Activated naive CD8-positive, alpha-beta T cell treated with anti-CD3 and anti-CD28 coated beads, Interleukin-2, amount 50 U/mL, for 24 hours (primary cell): ENCODE measurements at places on chromosomes 2 and 18.

DNA sequence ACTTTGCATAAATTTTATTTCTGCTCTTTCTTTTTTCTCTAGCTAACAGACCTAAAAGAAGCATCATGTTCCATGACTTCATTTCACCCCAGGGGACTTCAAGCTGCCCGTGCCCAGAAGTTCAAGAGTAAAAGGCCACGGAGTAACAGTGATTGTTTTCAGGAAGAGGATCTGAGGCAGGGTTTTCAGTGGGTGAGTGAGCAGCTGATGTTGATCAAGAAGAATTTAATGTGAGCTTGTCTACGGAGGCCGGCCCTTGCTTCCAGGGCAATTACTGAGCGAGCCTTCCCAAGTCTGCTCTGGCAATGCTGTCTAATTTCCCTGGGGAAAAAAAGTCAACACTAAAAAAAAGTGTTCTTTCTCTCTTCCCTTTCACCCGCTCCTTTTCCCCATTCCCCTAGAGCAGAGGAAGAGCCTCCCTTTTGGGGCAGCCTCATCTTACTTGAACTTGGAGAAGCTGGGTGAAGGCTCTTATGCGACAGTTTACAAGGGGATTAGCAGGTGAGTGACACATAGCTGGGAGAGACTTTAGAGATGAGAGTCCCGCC, 1.2 kb downstream of the CDK15 start:
- no peak for DNase-seq

- no peak for DNase-seq
Measured at GRCh38 chr2:84450288-84451227, 8.5 kb downstream of the SUCLG1 start.

GRCh38 chr2:57105694-57106093, 921.9 kb downstream of the CCDC85A start:
- no peak for DNase-seq

DNA sequence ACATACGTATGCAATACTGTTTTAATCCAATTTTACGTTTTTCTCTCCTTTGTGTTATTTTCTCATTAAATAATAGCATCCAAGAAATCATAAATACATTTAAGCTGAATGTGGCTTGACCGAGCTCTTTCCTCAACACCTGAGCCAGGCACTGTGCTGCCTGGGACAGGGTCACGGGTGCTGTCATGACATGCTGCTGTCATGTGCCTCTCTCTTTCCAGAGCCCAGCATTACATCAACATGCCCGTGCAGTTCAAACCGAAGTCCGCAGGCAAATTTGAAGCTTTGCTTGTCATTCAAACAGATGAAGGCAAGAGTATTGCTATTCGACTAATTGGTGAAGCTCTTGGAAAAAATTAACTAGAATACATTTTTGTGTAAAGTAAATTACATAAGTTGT, 94.1 kb upstream of the LDLRAD4 start:
- no peak for DNase-seq

DNA sequence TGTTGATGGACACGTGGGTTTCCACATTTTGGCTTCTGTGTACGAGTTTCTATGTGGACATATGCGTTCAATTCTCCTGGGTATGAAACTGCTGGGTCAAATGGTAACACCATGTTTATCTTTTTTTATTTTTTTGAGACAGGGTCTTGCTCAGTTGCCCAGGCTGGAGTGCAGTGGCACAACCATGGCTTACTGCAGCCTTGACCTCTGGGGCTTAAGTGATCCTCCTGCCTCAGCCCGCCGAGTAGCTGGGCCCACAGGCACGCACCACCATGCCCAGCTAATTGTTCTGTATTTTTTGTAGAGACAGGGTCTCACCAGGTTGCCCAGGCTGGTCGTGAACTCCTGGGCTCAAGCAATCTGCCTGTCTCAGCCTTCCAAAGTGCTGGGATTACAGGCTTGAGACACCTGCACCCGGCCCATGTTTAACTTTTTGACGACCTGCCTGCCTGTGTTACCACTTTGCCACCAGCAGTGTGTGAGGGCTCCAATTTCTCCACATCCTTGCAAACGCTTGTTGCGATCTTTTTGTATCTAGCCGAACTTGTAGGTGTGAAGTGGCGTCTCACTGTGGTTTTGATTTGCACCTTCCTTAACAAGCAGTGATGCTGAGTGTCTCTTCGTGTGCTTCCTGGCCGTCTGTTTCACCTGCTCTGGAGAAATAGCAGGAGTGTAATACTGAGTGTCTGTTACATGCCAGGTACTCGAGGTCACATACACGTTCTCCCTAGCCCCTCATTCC, 6.9 kb downstream of the HSBP1L1 start:
- DNase-seq: no peak

DNA sequence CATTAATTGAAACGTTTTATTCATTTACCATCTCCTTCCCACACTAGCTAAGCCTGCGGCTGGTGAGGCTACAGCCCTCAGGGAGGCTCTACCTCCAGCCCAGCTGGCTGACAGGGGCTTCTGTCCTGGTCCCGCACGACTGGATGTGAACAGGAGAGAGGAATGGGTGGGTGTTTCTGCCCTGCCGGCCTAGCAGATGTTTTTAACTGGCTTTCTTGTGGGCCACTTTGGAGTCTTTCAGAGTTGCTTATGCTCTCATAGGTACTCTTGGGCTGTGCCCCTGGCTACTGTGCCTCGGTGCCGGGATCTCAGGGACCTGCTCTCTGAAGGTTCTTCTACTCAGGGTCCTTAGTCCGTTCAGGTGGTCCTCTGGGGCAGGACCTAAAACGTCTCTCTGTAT, 184.3 kb upstream of the TWIST2 start:
- DNase-seq: no peak

DNA sequence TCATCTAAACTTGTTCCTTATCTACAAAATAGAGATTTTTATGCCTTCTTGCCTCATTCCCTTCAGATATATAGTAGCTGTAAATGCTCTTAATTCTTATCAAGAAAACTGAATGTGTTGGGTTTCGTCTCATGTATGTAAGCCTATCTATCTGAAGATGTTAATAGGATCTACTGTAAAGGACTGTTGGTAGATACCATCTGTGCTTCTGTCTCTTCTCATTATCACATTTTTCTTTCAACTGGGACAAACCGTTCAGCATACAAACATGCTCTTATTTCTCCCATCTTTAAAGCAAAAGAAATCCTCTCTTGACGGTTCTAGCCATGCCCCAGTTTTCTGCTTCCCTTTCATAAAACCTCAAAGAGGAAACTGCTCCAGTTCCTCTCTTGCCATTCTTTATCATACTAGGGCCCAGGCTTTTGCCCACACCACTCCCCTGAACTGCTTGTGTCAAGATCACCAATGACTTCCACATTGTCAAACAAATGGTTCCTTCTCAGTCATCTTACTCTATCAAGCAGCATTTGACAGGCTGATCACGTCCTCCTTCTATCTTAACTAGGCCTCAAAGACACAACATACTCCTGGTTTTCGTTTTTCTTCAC, 88.7 kb downstream of the ARHGEF33 start:
- no peak for DNase-seq

- DNase-seq: no peak
Measured at GRCh38 chr2:42390401-42390969, 29.5 kb upstream of the COX7A2L start.

GRCh38 chr2:163647300-163647699, 88.5 kb downstream of the FIGN start:
- no peak for DNase-seq

- DNase-seq: no peak
Measured at GRCh38 chr2:71939588-71940535, 207.8 kb downstream of the CYP26B1 start.

DNA sequence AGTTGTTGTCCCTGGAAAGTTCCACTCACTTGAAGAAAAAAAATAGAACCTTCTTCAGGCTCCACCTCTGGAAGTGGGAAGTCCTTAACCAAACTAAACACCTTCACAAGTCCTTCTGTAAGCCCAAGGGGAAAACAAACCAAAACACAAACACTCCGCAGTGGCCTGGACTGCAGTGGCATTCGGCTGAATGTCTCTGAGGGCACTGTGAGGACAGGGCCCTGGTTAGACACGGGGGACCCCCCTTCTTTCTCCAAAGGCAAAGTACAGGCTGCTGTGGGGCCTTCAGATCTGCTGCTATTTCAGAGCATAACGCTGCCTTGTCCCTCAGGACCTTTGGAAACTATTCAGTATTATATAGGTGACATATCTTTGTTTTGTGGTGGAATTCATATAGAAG, 28.1 kb downstream of the FOSL2 start:
- DNase-seq: no peak

DNA sequence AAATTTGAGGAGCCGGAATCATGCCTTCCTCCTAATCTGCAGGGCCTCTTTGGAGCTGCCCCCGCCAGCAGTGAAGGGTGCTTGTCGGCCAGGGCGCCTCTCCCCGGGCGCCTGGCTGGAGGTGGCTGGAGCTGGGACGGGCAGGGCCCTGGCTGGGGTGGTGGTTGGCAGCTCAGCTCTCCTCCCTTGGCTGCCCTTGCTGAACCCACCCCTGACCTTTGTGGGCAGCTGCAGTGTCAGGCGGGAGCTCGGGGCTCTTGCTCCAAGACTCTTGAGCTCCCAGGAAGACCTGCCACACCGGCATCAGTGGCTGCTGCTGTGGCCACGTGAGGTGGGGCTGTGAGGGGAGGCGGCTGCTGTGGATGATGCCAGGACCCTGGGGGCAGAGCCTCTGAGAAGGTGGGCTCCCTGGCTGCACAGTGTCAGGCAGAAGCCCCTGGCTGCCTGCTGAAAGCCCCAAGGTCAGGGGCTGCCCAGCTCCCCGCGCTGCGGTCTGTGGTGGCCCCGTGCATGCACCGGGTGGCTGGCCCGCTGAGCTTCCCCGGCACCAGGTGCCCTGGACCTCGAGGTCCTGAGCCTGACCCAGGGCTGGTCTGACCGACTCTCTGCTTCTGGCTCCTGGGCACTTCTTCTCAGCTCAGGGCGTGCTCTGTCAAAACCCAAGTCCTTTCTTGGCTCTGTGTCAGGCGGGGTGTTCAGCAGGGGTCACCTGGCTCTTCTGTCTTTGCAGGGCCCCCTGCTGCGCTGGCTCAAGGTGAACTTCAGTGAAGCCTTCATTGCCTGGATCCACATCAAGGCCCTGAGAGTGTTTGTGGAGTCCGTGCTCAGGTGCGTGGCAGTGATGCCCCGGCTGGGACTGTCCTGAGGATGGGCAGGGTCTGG, 34.5 kb downstream of the PDIA6 start:
- DNase-seq: no peak

DNA sequence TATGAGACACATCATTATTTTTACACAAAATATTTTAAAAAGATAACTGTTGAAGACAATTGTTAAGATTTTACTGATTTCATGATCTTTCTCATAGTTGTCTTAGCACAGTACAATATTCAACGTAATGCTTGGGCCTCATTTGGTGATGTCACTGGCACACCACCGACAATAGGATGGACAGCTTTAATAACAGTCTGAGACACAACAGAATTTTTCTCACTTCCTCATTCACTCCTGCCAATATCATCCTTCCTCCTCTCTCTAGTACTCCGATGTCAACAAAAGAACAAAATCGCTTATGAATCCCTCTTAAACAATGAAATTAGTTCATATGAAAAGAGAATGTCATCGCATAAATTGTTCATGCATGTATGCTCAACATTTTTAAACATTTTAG, 461.9 kb upstream of the CDH7 start:
- no peak for DNase-seq

DNA sequence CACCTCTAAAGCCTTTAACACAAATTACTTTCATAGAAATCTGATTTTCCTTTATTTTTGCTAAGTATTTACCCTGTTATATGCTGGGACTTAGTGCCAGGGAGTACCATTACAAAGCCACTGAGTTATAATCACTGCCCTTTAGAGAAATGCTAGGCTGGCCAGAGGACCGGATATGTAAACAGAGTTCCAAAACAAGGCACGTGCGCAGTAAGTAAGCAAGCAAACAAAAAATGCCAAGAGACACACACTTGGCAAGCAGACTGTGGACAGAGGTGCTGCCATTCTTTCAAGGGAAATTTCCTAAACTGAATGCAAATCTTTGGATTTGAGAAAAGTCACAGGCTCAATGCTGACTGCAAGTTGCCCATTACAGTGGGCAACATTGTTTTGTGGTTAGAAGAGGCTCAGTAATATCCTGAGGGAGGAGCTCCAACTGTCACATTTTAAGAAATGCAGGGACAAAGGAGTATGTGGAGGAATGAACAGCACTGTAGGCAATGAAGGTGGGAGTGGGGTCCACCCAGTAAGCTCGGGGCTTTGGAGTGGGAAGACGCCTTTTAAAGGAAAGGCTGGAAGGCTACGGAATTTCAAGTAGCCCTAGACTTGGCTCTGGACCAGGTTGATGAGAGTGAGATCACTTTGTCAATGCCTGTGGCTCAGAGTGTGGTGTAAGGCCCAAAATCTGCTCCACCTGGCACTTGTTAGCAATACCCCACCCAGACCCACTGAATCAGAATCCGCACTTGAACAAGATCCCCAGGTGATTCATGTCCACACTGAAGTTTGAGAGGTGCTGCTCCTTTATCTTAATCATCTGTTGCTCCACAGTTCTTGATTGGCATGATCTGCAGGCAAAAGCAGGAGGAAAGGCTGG, 2.1 kb upstream of the PARD6G start:
- DNase-seq: no peak

DNA sequence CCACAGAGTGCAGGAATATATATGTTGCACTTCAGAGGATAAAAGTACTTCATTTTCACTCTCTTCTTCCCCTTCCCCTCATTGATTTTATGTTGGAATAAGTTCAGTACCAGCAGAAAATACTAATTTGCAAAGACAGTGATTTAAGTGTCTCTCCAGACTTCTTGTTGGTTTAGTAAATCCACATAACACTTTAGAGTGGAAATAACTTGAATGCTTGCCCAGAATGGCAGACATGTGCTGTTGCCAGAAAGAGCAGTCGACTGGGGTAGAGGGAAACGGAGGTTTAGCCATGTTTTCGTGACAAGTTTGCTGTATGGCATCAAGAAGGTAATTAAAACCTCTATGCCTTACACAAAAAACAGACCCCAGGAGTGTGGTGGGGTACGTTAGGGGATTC, 246.0 kb upstream of the CXCR4 start:
- no peak for DNase-seq

- DNase-seq: no peak
Measured at GRCh38 chr2:188727846-188728245, 246.3 kb upstream of the COL3A1 start.

GRCh38 chr2:101622210-101623030, 75.1 kb upstream of the MAP4K4 start:
- no peak for DNase-seq
